ENCODE measurements at places on chromosomes 7 and 10.

DNA sequence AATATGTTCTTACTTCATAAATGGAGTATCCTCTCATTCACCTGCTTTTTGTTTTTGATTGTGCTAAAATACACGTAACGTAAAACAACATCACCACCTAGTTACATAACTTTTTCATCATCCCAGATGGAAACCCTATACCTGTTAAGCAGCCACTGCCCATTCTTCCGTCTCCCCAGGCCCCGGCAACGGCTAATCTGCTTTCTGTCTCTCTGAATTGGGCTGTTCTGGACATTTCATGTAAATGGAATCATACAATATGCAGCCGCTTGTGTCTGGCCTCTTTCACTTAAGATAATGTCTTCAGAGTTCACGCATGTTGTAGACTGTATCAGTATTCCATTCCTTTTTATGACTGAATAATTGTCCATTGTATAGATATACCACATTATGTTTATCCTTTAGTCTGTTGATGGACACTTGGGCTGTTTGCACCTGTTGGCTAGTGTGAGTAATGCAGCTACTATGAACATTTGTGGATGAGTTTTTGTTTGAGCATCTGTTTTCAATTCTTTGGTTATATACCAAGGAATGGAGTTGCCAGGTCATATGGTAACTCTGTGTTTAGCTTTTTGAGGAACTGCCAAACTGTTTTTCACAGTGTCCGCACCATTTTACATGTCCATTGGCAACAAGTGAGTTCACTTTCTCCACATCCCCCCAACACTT lies 14.1 kb upstream of the SUN1 start:
- no peak for DNase-seq

- DNase-seq, result no peak
Observed at GRCh38 chr10:66189271-66189670, 736.6 kb upstream of the LRRTM3 start.

DNA sequence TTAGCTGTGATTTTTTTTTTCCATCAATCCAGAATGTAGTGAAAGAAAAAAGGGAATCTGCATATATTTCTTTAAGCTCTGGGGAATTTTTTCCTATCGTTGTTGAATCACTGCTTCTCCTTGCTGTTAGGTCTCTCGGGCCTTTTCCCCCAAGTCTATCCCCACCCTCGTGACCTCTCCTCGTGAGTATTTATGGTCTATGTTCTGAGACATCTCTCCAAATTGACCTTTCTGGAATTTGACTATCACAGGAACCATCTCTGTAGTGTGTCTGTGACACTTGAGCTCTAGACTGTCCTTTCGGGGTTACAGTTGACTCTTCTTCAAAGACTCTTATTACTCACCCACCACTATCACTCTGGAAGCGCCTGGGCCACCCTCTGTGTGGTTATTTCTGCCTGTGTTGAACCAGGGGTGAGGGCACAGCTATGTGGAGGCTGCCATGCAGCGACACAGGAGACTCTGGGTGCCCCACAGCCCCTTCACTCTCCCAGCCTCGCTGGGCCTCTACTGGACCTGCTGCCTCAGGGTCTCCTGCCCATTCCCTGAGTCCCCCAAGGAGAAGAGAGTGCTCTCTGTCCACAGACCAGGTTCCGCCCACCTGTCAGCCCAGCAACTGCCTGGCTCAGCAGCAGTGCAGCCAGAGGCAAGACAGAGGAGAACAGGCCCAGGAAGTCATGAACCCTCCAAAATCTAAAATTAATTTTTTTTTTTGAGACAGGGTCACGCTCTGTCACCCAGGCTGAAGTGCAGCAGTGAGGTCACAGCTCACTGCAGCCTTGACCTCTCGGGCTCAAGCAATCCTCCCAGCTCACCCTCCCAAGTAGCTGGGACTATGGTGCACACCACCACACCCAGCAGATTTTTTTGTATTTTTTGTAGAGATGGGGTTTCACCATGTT lies 45.7 kb upstream of the PTPRN2 start:
- no peak for DNase-seq

GRCh38 chr7:146781352-146782116 lies 664.9 kb downstream of the CNTNAP2 start:
- DNase-seq, result no peak

GRCh38 chr7:1990001-1990670 lies 242.6 kb downstream of the MAD1L1 start:
- peak; percentile 67 for DNase-seq

GRCh38 chr7:2802504-2803341 lies 41.4 kb downstream of the GNA12 start:
- DNase-seq, result no peak

DNA sequence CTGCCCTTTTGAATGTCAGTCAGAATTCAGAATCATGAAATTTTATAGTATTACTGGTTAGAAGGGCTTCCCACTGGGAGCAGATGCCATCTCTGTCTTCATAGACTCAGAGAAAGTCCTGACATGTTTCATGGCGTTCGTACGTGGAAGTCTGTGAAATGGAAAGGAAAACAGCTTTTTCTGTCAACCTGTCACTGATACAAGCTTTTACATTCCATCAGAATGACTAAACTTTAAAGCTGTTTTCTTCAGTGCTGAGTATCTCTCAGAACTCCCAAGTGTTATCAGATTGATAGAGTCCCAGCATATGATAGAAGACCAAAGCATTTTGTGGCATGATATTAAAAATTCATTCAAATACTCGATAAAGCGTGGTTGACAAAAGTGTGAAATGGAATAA lies 726.7 kb upstream of the GALNT17 start:
- no peak for DNase-seq

Measured in right forelimb (tissue), 1 donor.